CD4-positive, alpha-beta T cell treated with Interleukin-17A for 1 hour (primary cell): ENCODE measurements at places on chromosomes 5 and 9.

- peak; percentile 1 for DNase-seq
Measured at GRCh38 chr9:107712390-107712789, 222.8 kb upstream of the KLF4 start.

GRCh38 chr9:70066874-70067273 lies 23.2 kb downstream of the MAMDC2 start:
- DNase-seq = no peak

- no peak for DNase-seq
Measured at GRCh38 chr5:126987271-126987899, 43.0 kb downstream of the MARCHF3 start.

- no peak for DNase-seq
Measured at GRCh38 chr5:153517241-153517611, 26.8 kb downstream of the GRIA1 start.

DNA sequence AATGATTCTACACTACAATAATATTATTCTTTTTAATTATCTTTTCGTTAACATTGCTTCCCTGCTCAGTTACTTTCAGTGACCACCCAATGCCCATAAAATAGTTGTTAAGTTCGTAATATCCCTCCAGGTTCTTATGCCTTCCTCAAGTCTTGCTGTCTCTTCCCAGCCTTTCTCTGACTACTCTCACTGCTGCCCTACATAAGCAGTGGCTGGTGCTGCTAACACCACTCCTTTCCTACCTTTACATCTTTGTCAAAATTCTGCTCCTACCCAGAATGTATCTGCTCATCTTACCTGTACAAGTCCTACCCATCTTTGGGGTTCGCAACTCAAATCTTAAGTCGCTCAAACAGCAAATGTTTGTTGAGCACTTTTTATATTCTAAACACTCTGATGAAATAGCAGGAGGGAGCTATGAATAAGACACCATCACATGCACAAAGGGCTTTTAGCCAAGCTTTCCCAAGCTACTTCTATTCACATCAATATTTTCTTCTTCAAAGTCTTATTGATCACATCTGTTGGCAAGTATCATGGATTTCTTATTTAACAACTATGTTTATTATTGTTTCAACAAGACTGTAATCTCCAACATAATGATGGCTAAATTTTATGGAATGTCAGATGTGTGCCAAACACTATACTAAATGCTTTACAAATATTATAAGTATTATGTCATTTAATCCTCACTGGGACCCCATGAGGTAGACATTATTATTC lies 29.5 kb downstream of the SLC25A46 start:
- DNase-seq = no peak
